ENCODE measurements at places on chromosomes 12 and 14. TPM values are rescaled to one million over a fixed set of nuclear protein-coding genes. Genes with fewer than 3 reads are reported as not detected.

CD163 gene
- total RNA-seq: under 0.01 TPM

TCL1B gene
- total RNA-seq: not detected

ACRBP gene
- total RNA-seq: under 0.01 TPM

SIX4 gene
- 8.1 TPM for total RNA-seq

Measured in regular cardiac myocyte (primary cell).